ENCODE measurements at places on chromosomes 3 and 15.

GRCh38 chr15:57003418-57003817 is 85.0 kb downstream of the TCF12 start:
- DNase-seq: no peak

- DNase-seq: no peak
These were observed 18.4 kb upstream of the GHSR start for GRCh38 chr3:172466553-172467130.

DNA sequence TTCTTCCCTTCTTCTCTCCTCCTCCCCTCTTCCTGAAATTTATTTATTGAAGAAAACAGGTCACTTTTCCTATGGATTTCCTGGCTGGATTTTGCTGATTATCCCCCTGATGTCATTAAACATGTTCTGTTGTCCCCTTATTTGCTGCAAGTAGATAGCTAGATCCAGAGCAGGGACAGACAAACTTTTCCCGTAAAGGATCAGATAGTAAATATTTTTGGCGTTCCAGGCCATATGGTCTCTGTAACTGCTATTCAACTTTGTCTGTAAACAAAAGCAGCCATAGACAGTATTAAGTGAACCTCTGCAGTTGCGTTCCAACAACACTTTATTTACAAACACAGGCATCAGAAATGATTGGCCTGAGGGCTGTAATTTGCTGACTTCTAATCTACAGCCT is 241.3 kb downstream of the NEK10 start:
- DNase-seq: no peak

- DNase-seq: no peak
These were observed 52.6 kb downstream of the MECOM start for GRCh38 chr3:169610888-169611291.

GRCh38 chr3:127820221-127820825 is 2.0 kb downstream of the MGLL start:
- DNase-seq: no peak

DNA sequence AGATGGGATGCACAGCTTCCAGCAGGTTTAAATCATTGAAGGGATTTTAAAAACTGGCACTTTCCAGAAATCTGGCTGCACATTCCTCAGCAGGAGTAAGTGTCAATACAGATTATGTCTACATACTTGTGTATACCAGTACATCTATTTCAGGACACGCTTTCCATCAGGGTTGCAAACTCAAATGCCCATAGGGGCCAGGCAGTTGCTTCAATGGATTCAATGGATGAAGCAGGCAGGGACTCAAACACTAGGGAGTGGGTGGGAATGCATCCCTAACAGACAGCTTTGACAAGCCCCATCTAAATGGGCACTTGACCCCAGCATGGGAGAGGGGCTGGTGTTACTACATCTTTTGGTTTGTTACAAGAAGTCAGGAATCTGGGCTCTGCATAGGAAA is 136.8 kb downstream of the FOXP1 start:
- DNase-seq: no peak

- no peak for DNase-seq
These were observed 259.2 kb downstream of the TJP1 start for GRCh38 chr15:29563112-29563511.

GRCh38 chr3:69400683-69401082 is 14.8 kb upstream of the FRMD4B start:
- no peak for DNase-seq

- DNase-seq: no peak
These were observed 78.1 kb downstream of the PRICKLE2 start for GRCh38 chr3:64147211-64147610.

DNA sequence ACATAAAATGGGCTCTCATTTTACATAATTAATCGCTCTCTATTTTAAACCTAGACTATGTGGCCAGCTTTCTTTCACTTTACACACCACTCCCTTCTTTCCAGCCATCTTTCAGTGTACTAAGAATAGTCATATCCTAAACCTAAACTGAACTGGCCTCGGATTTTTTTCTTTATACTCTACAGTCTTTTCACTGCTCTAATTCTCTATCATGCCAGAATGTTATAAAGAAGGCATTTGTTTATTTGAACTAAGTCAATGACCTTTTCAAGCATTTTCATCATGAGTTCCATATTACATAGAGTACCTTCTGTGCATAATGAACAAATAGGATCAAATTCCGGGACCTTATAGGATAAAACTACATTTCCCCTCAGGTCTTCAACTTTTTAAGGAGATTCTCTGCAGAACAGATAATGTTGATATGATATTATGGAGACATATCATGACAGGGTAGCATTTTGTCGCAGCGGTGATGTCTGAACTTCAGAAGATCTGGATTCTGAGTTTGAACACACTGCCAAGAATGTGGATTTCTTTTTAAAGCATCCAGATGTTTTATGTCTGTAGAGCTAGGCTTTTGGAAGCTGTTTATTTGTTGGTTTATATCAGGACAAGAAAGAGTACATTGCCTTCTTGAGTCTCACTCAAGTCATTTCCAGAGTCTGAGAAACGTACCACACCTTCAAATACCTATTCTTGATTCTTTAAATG is 1047.3 kb downstream of the MCTP2 start:
- DNase-seq: no peak

DNA sequence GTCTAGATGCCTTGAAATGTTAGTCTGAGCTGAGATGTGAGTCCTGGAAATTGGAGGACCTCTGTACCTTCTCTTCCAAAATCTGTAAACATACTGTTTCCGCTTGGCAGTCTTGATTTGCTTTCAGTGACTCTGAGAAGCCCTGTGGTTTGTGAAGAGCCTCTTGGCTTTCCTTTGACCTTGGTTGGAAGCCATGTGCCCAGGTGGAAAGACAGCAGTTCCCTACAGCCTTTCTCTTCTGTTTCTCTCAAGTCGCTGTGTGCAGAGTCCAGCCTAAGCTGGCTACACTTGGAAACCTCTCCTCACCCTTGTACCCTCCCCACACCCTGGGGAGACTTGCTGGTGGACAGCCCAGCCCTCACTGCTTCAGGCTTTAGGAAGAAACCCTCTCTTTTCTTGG is 129.8 kb upstream of the CTDSPL start:
- no peak for DNase-seq

DNA sequence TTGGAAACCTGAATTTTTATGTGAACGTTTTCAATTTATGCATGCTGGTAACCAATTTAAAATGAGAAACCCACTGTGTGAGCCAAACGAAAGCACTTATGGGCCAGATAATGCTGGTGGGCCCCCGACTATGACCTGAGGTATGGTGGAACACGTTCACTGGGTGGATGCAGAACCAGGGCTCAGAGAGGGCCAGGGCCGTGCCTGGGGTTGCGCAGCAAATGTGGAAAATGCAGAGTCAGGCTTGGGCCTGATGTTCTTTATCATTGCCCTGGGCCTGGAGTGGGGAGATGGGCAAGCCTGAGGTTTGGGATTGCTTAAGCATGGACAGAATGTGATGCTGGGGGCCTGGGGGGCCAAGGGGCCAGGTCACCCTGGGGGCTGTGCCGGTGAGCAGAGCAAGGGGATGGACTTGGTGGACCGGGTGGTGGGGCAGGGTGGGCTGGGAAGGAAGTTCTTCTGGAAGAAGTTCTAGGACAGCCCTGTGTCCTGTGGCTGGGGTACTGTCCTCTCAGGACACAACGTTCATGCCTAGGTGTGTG is 17.9 kb downstream of the FBLN2 start:
- DNase-seq: no peak

- no peak for DNase-seq
These were observed 56.9 kb upstream of the CD96 start for GRCh38 chr3:111485086-111485485.

GRCh38 chr15:20340931-20341661 is 200.5 kb downstream of the GOLGA6L6 start:
- DNase-seq: no peak

DNA sequence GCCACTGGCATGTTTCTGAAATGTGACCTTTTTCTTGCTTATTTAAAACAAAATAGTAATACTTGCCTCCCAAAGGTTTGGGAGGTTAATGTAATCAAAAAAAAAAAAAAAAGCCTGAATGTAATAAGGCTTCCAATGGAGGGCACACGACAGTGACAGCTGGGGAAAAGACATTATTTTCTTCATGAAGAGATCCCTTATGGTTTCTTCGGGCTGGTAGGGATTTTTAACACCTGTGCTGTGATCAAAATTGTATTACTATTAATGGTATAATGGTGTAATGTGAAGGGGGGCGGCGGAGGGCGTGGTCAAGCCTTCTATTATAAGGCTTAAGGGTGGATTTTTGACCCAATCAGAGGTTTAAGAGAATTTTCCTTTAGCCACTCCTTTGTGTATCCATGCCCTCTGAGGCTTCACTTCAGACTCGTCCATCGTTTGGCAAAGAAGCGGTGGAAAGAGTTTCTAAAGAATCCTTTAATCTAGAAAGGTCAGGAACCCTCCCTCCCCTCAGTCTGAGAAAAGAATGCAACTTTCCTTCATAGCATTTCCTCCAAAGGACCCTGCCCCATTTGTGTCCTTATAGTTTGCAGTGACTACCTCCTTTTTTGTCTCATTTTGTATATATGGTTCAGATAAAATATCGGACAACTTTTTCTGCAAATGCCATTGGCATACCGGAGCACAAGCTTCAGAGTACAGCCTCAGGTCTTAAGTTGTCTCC is 89.5 kb upstream of the CHD2 start:
- DNase-seq: no peak

DNA sequence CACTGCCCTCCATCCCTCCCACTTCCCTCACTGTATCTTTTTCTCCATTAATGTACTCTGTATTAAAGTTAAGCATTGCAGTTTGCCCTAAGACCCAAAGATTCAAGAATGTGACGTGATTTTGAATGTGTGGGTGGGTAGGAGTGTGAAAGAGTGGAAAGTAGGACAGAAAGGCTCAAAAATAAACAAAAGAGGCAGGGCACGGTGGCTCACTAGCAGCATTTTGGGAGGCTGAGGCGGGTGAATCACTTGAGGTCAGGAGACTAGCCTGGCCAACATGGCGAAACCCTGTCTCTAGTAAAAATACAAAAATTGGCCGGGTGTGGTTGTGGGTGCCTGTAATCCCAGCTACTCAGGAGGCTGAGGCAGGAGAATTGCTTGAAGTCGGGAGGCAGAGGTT is 18.4 kb downstream of the TFRC start:
- DNase-seq: no peak

DNA sequence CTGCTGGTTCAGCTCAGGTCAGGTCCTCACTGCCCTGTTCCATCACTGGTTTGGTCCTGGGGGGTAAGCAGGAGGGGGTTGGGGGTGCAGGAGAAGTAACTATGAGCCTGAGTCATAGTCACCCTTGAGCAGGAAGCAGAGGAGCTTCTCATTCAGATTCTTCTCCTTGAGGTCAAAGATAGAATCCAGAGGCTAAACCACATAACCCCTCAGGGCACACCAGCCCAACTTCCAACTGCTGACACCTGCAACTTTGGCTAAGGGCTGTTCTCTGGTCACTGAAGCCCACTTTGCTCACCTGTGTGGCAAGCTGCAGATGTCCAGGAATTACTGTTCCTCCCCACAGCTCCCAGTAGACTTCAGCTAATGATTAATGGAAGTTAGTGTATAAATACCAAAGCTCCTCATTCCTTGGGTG is 48.8 kb upstream of the LRRFIP2 start:
- DNase-seq: no peak

DNA sequence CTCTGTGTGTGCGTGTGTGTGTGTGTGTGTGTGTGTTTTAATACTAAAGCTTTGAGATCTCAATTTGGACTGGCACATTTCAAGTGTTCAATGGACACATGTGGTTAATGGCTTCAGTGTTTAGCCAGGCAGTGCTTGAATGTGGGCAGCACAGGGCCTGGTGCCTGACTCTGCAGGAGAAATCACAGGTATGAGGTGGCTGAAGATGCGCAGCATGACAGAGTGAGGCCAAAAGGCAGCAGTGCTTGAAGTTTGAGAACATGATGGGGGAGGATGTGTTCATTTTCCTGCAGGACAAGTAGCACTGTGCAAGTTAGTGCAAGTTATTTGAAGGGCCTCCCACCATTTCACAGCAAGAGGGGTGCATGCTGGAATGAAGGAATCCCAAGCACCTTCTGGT is 620.5 kb upstream of the TBL1XR1 start:
- no peak for DNase-seq

DNA sequence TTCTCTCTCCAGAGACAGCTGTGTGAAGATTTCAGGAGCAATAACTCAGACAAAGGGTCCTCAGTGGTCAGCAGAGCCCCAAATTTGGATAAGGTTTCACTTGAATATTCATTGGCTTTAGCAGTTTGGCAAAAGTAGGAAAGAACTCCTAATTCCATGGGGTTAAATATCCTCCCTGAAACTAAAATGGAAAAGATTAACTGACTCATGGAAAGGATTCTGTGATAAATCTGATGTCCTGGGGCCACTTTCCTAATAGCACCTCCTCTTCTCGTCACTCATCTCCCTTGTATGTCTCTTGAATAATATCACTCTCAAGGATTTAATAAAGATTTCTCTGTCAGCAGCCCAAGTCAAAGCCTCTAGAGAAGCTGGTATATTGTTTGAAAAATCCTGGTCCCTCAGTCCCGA is 33.3 kb upstream of the TBC1D23 start:
- DNase-seq: no peak

DNA sequence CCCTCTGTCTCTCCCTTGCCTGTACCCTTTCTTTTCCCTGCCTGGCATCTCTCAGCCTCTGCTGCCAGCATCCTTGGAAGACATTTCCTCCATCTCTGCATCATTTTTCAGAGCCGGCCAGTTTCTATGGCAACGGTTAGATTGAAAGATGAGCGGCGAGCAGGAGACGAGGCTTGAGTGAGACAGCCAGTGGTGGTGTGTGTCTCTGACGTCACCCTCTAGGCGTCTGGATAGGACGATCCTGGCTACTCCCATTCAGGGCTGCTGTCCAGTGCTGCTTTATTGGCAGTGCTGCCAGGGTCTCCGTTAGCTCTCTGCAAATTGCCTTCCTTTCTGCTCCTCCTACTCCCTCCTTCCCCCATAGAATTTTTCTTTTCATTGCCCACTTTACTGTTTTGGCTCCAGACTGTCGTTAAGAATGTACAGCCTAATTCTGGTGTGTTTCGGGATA is 57.9 kb downstream of the TRAK1 start:
- DNase-seq: no peak

GRCh38 chr15:95588056-95588455 is 742.4 kb upstream of the NR2F2 start:
- no peak for DNase-seq

DNA sequence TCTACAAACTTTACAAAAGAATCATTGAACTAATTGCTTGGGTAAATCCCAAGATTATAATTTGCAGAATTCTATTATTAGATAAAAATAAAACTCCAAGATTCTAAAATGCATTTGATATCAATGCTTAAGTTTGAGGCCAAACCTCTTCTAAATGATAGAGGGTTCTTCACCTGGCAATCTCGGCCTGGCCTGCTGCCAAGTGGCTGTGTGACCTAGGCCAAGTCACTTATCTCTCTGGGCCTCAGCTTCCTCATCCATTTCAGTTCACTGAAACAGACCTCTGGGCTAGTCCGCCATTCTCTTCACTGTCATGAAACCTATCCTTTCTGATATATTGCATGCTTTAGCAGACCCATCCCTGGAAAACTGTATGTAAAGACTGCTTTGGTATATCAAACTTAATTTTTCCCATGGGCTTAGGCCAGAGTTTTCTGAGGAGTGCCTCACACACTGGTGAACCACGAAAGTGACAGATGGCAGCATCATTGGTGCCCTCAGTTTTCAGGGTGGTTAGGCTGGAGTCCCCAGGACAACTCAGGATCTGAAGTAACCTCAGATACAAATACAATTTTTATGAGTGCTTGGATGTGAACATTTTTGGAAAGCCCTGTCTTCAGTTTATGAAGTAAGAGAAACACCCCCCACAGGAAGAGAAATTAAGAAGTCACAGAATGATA is 21.8 kb downstream of the NUDT16 start:
- no peak for DNase-seq

GRCh38 chr3:11536936-11537612 is 106.6 kb downstream of the VGLL4 start:
- DNase-seq: no peak

- DNase-seq: no peak
These were observed 747 bp downstream of the MYL3 start for GRCh38 chr3:46862369-46863025.

Measured in stimulated activated CD4-positive, alpha-beta T cell treated with anti-CD3 and anti-CD28 coated beads, Interleukin-15, amount 100 ng/mL, for 48 hours (primary cell).